ENCODE measurements at places on chromosomes 13 and 19.

DNA sequence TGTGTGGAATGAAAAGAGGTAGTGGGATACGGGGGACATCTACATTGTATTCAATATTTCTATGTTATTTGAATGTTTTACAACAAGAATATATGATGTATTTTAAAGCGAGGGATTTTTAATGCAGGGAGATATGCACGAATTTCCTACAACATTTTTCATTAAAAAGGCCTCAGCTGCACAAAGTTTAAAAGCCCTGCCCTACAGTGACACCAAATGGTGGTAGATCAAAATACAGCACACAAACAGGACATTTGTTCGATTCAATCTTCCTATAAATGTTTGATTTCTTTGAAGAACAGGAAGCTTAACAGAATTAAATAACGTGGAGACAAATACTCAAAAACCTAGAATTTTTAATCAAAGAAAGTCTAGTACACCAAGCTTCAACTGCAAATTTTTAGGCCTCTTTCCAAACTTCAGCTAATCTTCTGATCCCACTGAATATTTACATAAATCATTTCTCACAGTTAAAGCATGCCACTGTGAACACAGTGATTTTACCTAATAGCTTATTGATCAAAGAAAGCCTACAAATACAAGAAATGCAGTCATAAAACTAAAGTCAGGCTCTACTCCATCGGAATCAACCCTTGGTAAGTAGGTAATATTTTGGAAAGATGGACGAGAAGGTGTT is 257.2 kb downstream of the DIAPH3 start:
- DNase-seq = peak; percentile 6

DNA sequence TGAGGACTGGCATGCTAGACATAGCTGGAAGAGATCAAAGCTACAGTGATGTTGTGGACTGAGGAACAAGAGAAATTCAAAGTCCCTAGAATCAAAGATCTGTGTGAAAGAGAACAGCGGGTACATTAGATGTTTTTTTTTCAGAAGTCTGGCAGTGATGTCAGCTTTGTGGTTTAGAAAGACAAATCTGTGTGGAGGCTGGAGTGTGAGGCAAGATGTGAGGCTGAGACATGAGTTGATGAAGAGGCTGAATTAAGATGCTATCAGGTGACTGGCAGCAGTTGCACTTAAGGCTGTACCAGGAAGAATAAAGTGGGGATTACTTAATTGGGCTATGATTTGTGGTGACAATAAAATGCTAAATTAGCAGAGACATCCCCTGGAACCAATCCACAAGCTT is 46.5 kb downstream of the DNAJC3 start:
- no peak for DNase-seq

GRCh38 chr19:30762651-30763050 is 390.5 kb downstream of the ZNF536 start:
- DNase-seq = no peak

DNA sequence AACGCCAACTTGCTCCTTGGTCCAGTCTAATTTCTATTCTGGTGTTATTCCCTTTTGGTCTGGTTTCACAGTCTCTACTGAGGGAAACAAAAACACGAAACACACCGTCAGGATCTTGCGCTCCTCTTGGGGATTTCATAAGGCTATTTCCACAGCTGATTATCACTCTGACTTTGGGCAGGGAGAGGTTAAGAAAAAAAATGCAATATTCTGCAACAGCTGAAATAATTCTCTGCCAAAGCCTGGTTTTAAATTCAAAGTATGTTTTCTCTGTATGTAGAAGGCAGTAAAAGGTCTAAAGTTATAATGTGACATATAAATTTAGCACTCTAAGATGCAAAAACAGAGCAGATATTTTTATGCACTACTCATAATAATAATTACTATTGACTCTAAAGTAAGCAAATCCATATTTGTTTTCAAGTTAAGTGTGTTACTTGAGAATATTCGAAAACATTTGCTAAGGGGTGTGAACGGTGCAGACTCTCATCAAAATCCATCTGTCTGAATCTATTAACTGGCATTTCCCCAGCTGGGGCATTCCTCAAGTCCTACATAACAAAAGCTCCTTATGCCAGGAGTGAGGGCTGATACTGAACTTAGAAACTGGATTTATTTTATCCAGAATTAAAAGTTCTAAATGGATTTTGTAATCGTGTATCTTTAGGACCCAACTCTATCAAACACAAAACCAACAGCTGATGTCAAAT is 38.4 kb upstream of the STARD13 start:
- no peak for DNase-seq

DNA sequence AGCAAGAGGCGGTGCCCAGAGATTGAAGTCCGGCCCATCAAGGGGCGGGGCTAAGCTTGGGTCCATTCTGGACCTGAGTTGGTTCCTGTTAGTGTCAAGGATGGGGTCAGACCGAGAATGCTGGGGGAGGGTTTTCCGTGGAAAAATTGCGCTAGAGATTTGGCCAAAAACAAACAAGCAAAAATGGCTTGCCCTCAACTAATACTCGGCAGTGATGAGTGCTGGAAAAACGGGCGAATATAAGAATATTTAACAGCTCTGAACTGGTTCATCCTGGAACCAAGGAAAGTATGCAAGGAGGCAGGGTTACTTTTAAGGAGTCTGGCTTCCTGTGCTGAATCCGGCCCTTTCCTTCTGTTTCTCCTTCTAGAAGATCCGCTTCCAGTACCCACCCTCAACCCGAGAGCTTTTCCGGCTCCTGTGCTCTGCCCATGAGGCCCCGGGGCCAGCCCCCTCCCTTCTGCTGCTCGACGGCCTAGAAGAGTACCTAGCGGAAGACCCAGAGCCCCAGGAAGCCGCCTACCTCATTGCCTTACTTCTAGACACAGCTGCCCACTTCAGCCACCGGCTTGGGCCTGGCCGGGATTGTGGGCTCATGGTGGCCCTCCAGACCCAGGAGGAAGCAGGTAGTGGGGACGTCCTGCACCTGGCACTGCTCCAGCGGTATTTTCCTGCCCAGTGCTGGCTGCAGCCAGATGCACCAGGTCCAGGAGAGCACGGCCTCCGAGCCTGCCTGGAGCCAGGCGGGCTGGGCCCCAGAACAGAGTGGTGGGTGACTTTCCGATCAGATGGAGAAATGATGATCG is 880 bp downstream of the SWSAP1 start:
- DNase-seq = no peak

DNA sequence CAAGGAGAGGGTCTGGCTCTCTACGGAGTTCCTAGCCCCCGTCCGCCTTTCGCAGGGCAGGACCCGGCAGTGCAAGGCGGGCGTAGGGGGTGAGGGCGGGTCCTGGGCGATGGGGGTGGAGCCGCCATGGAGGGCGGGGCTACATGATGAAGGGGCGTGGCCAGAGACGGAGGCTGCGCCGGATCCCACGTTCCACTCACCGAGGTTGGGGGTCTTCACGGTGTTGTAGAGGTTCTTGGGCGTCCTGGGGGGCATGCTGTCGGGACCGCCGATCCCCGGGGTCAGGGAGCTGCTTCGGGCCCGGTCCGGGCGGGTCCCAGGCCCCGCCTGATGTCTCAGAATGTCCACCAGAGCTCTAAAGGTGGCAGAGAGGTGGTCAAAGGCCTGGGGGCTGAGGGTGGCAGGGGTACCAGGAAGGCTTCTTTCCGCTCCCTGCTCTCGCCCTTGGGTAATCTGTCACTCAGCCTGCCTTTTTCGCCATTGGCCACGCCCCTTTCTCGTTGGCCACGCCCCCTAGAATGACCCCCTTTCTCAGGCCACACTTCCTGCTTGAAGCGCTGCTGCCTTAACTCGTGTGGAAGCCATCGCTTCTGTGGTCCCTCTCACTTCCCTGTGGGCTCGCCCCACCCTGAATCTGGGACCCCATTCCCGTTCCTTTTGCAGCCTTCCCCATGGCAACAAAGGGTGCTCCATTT is 2.5 kb downstream of the SHISA7 start:
- DNase-seq = no peak

- DNase-seq = no peak
Measured at GRCh38 chr19:16381756-16382401, 57.3 kb downstream of the KLF2 start.

- no peak for DNase-seq
Measured at GRCh38 chr13:72552731-72553130, 174.7 kb downstream of the MZT1 start.

DNA sequence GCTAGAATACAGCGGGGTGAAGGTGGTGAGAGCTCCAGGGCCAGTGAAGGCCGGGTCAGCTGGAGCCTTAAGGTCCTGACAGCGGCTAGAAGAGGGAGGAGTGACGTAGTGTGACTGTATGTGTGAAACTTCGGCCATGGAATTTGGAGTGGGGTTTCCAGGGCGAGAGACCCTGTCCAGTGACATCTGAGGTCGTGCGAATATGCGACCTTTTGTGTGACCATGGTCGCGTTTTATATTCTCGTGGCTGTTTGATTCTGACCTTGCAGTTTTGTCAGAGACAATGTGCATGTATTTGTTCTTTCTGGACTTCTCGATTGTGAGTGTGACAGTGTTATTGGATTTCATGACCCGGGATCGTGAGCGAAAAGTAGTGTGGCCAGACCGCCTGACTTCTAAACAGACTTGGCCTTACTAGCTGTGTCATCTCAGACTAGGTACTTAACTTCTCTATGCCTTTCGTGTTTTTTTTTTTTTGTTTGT is 405 bp upstream of the ZNF569 start:
- no peak for DNase-seq

GRCh38 chr19:53927739-53928138 is 18.7 kb downstream of the CACNG7 start:
- peak; percentile 63 for DNase-seq

DNA sequence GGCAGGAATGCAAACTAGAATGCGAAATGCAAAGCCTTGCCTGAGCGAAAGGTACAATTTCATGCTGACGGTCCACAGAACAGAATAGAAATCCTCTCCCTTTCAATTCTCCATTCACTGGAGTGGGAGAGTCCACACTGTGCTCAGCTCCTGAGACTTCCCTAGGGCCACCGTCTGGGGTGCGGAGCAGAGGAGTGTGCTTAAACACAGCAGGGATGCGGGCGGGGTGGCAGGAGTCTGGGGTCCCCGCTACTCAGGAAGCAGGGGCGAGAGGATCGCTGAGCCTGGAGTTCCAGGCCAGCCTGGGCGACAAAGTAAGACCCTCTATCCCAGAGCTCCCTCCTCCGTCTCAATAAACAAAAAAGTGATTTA is 552 bp upstream of the ZNF816 start:
- no peak for DNase-seq

DNA sequence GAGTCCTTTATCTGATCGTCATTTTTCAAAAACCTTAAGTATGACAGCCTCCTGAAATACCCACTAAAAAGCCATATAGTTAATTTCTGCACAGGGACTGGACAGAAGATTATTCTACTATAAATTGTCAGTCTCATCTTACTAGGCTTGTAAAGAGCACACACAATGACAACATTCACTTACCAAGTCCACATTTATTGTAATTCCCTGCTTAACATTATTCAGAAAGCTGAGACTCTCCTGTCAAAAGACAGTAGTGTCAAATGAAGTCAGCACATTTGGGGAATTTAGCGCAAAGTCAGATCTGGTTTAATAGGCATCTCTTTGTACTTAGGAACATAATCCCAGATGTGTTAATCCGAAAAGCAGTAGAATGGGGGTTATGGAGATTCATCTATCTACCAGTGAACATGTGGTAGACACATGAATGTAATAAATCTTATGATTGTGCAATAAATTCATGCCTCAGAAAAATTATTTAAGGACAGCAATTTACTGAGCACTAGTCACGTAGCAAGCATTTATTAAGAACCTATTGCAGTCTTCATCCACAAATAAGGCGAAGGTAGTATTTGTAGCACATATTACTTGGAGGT is 224.6 kb upstream of the GPC6 start:
- DNase-seq = no peak

GRCh38 chr19:2798733-2799132 is 13.4 kb downstream of the THOP1 start:
- no peak for DNase-seq

DNA sequence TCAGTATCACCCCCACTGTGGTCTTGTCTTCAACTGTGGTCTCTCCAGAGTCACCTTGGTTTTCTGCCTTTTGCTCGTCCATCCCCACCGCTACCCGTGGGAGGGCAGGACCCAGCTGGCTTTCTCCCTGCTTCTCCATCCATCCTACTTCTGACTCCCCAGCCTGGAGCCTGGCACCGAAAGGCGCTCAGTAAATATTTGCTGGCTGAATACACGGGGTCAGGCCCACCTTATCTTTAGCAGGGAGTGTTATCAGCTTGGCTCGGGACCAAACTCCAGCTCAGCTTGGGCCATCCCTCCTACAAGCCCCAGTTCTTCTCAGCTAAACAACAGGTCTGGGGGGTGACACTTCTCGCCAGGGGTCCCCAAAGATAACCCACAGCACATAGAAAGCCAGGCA is 62.0 kb upstream of the KLF2 start:
- DNase-seq = no peak

- DNase-seq = no peak
Measured at GRCh38 chr13:88417801-88418200, 746.6 kb downstream of the SLITRK5 start.

- no peak for DNase-seq
Measured at GRCh38 chr13:105996391-105997025, 539.0 kb downstream of the EFNB2 start.

- DNase-seq = no peak
Measured at GRCh38 chr13:71068041-71068440, 799.0 kb downstream of the DACH1 start.

- DNase-seq = peak; percentile 55
Measured at GRCh38 chr13:42762917-42763316, 18.5 kb upstream of the FAM216B start.

DNA sequence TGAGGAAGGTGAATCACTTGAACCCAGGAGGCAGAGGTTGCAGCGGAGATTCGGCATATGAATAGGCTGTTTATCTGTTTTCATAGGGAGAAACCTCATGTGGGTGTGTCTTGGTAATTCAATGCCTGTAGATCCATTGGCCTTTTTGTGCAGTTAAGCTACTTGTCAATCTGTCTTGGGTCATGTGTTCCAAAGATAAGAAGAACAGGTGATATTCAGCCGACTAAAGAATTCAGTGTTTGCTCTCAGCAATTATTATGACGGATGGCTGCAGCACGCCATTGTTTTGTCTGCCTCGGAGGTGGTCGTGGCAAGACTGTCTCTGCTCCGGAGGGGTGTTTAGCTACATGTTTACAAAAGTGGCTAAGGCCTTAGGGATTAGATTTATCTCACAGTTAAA is 573.0 kb upstream of the PCDH9 start:
- no peak for DNase-seq

GRCh38 chr19:4744451-4745174 is 21.0 kb upstream of the DPP9 start:
- peak; percentile 74 for DNase-seq

DNA sequence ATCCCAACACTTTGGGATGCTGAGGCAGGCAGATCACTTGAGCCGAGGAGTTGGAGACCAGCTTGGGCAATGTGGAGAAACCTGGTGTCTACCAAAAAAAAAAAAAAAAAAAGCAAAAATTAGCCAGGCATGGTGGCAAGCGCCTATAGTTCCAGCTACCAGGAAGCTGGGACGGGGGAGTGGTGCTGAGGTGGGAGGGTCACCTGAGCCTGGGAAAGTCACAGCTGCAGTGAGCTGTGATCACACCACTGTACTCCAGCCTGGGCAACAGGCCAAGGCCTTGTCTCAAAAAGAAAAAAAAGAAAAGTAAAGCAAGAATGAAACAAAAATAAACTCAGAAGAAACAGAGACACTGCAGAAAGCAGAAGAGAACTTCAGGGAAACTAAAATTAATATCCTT is 31.6 kb downstream of the MTRF1 start:
- DNase-seq = no peak
